C1 segment of cervical spinal cord (tissue), 14 donors: ENCODE measurements at places on chromosomes 1 and 21.

DNA sequence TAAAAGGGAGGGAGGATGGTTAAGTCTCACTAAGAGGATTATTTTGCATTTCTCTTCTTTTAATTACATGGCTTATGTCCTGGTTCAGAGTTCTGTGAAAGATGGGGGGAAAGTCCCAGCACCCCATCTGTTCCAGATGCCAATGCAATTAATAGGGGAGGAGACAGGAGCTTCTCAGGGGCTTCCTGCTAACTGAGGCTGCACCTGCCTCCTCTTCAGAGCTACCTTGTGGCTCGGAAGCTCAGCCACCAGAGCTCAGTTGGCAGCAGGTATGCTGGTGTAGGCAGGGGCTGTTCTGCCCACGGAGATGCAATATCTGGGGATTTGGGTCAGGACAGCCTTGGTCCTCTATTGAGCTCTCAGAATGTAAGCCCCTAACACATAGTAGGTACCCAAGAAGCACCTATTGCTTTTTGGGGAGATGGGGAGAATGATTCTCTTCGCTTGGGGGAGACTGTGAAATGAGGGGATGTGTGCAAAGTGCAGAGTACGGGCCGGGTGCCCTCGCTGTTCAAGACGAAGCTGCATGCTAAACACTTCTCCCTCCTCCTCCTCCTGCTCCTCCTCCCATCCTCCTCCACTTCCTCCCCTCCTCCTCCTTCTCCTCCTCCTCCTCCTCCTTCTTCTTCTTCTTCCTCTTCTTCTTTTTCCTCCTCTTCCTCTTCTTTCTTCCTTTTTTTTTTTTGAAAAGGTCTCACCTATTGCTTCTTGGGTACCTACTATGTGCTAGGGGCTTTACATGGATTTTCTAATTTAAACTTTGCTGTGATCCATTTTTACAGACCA, 279.0 kb downstream of the PTPRU start:
- DNase-seq: no peak

- DNase-seq: no peak
These were observed 22.0 kb downstream of the PRPF38A start for GRCh38 chr1:52426371-52426770.

GRCh38 chr21:23574932-23575331, 2032.3 kb downstream of the MRPL39 start:
- DNase-seq: no peak

DNA sequence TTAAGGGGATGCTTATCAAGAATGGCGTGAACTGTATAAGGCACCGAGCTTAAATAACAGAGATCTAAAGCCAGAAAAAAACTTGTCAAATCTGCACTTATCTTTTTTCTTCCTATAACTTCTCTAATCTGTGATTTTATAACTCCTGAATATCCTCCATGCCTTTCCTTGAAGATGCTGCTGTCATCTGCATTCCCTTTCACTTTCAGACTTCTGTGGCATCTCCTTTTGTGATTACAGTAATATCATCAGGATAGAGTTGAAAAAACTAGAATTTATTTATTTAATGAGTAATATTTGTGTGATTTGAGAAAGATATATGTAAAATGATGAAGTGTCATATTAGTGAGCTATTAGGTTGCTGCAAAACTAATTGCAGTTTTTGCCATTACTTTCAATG, 357.8 kb upstream of the PTBP2 start:
- no peak for DNase-seq

GRCh38 chr1:27615346-27616192, 11.6 kb upstream of the AHDC1 start:
- no peak for DNase-seq
